ENCODE measurements at places on chromosomes 3 and 15. TPM values are rescaled to one million over a fixed set of nuclear protein-coding genes. Genes with fewer than 3 reads are reported as not detected.

GOLGA8T gene
- total RNA-seq, result not detected

DNA sequence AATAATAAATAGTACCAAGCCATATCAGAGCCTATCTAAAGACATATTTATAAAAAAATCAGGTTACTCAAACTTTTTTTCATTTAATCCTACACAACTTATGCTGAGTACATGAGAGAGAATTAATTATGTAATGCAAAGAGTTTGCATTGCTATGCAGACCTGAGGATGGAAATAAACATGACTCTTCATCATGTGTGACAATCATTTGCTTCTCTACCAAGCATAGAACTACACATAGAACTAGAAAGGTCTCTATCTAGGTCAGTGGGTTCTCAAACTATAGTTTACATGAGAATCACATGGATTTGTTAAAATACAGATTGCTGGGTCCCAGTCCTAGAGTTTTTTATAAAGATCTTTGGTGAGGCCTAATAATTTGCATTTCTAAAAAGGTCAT lies 86.8 kb downstream of the GBE1 start:
- DNase-seq, result no peak
- no peaks in the 10 kb centered on the region for H3K27me3 ChIP-seq
- H3K36me3 ChIP-seq, result no peaks in the 10 kb centered on the region

DNA sequence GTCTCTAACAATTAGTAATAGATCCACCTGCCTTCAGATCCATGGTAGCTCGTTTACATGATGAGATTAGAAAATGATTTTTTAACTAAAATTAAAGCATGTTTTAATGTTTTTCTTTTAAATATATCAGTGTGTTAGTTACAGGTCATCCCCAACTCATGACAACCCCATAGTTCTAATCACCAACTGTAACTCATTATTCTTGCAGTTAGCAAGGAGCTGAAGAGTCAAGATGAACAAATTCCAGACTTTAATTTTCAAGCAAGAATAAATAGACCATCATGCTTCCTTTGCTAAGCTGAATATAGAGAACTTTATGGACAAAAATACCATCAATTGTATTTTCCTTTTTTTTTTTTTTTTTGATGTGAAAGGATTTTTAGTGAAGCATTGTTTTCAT lies 101.1 kb downstream of the TOP2B start:
- H3K4me3 ChIP-seq, result no peak overlapping the region
- H3K27me3 ChIP-seq, result peaks cover 9% of the 10 kb centered on the region
- H3K4me1 ChIP-seq, result no peaks in the 10 kb centered on the region
- no peak for DNase-seq
- no peaks in the 10 kb centered on the region for H3K36me3 ChIP-seq
- no peak overlapping the region for H3K27ac ChIP-seq

DNA sequence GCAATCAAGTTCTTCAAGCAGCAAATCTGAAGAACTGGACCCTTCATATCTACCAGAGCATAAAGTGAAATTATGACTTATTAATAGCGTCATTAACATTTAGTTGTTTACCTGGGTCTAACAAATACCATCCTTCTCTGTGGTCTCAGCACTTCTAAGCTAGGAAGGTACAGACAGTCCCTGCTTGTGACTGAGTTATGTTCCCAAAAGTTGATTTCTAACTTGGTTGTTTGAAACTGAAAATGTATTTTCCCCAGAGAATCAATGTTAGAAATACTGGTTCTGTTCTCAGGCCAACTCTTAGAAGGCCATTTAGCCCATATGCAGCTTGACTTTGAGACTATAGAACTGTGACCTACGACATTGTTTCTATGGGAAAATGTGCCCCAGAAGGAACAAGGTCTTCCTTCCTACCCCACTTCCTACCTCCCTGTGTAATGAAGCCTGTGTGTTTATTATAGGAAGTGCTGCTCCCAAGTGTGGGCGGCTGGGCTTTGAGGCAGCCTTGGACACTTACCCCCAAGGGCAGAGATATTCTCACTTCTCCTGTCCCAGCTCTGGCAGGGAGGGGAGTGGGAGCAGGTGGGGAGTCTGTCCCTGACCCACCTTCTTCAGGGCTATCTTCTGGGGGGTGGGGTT lies 12.2 kb upstream of the MAPK6 start:
- no peak for DNase-seq
- peak overlapping the region; percentile 56 for H3K27ac ChIP-seq
- H3K36me3 ChIP-seq, result no peaks in the 10 kb centered on the region
- H3K4me1 ChIP-seq, result peaks cover 50% of the 10 kb centered on the region
- H3K4me3 ChIP-seq, result no peak overlapping the region
- no peaks in the 10 kb centered on the region for H3K27me3 ChIP-seq

GRCh38 chr15:65087873-65088642 lies 11.5 kb downstream of the KBTBD13 start:
- H3K4me1 ChIP-seq, result peaks cover 4% of the 10 kb centered on the region
- H3K36me3 ChIP-seq, result no peaks in the 10 kb centered on the region
- H3K27ac ChIP-seq, result no peak overlapping the region
- no peak for DNase-seq
- peaks cover 36% of the 10 kb centered on the region for H3K27me3 ChIP-seq

- H3K4me1 ChIP-seq, result no peaks in the 10 kb centered on the region
- no peaks in the 10 kb centered on the region for H3K27me3 ChIP-seq
- H3K27ac ChIP-seq, result no peak overlapping the region
- H3K4me3 ChIP-seq, result no peak overlapping the region
- H3K36me3 ChIP-seq, result no peaks in the 10 kb centered on the region
- no peak for DNase-seq
Measured at GRCh38 chr3:11616551-11616950, 27.2 kb downstream of the VGLL4 start.
